ENCODE measurements at places on chromosomes 4 and X. TPM values are rescaled to one million over a fixed set of nuclear protein-coding genes. Genes with fewer than 3 reads are reported as not detected.
A peak's percentile ranks its signal among the peaks of the same experiment; 100 is the strongest.

RGN gene
- total RNA-seq: not detected

OTUD5 gene
- total RNA-seq: 40.2 TPM

FAM47A gene
- not detected for total RNA-seq

CLDN24 gene
- total RNA-seq: not detected

AFF2 gene
- total RNA-seq: 4.4 TPM

SLC38A5 gene
- 4.4 TPM for total RNA-seq

RRH gene
- total RNA-seq: not detected

SSX4B gene
- total RNA-seq: not detected

SLIT2 gene
- total RNA-seq: 2.8 TPM

COL25A1 gene
- total RNA-seq: 23.0 TPM

LRAT gene
- total RNA-seq: not detected

DNA sequence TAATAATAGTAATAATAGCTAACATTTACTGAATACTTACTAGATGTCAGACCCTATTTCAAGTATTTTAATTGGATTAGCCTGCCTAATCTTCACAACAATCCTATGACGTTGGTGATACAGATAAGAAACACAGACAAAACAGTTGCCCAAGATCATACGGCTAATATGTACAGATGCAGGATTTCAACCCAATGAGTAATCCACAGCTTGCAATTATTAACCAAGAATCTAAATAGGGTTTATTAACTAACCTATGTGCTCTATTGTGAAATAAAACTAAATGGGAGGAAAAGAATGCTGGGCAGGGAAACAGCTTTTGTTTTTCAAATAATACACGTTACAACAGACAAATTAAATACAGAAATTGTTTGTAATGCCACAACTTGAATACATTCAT lies 23.4 kb downstream of the FBXO8 start:
- no peak for DNase-seq

DNA sequence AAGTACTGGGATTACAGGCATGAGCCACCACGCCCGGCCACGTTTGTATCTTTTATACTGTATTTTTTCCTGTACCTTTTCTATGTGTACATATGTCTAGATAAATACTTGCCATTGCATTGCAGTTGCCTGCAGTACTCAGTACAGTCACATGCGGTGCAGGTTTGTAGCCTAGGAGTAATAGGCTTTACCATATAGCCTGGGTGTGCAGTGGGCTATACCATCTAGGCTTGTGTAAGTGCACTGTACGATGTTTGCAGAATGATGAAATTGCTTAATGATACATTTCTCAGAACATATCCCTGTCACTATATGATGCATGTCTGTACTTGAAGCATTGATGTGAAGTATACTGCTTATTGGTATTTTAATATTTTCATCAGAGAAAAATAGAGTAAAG lies 115.4 kb upstream of the PUDP start:
- DNase-seq: no peak

DNA sequence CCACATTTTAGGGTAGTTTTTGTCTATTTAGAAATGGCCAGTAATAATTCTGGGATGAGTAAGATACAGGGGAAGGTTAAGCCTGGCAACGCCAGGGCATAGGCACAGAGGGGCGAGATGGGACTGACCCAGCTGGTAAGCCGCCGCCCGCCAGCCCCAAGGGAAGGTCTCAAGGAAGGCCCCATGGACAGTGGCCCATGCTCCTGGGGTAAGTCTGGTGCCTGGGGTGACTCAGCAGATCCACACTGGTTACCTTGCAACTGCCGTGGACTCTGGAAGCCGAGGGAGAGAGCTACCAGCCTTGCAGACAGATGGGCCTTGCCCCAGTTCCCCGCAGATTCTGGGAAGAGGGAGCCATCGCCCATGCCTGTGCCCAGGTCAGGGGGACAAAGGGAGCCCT lies 179.4 kb downstream of the AFAP1 start:
- no peak for DNase-seq

DNA sequence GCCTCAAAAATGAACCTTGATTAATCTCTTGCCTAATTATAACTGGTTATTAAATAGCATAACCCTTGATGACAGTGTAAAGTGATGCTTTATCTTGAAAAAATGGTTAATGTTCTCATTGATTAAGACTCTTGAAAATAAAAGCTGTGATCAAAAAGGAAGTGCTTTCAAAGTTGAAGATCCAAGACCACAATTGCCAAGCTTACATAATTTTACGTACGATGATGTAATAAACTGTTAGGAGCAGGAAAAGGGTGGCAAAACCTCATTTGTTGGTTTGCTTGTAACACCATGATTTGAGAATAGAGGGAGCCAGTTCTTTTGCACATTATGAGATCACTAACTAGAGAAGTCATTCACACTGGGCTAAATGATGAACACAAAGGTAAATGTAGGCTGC lies 322.2 kb downstream of the ADGRL3 start:
- DNase-seq: no peak

- no peak for DNase-seq
These were observed 180.4 kb downstream of the AFAP1 start for GRCh38 chr4:7759216-7759615.

DNA sequence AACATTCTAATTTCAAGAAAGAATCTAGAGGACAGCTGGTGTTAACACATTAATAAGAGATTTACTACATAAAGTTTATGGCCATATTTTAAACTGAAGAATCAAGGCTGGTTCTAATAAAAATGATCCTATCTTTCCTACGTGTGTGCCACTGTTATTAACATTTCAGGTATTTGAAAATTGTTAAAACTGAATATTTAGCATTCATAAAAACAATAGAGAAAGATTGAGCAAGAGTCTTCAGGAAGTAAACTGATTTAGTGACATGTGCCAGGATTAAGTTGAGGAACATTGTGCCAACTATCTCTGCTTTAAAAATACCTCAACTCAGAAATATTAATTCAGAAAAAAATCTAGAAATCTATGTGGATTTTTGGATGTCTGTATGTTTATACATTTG lies 810.1 kb downstream of the FAT4 start:
- peak; percentile 13 for DNase-seq

- peak; percentile 31 for DNase-seq
These were observed 100.2 kb downstream of the ANAPC4 start for GRCh38 chr4:25477221-25477620.

GRCh38 chr4:79603681-79604080 lies 195.7 kb upstream of the GK2 start:
- DNase-seq: no peak

DNA sequence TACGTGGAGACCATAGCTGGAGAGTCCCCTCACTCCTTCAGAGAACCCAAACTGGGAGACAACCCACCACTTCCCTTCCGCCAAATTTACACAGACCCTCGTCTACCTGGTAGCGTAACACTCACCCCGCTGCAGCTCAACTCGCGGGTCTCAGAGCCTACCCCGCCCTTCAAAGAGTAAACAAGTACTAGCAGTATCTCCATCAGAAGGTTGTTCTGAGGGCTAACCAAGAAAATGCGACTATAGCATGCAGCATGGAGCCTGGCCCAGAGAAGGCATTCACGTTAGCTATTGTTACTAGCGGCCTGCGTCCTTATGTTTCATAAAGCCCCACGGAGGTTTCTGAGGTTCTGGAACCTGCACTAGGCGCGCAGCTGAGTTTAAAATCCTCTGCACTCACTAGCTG lies 531 bp upstream of the MANBA start:
- DNase-seq: no peak

GRCh38 chr4:110798687-110799086 lies 175.8 kb upstream of the PITX2 start:
- DNase-seq: no peak

GRCh38 chr4:181468451-181468850 lies 774.8 kb upstream of the TENM3 start:
- DNase-seq: no peak

- DNase-seq: no peak
These were observed 311.6 kb upstream of the GALNT7 start for GRCh38 chr4:172857026-172857425.

DNA sequence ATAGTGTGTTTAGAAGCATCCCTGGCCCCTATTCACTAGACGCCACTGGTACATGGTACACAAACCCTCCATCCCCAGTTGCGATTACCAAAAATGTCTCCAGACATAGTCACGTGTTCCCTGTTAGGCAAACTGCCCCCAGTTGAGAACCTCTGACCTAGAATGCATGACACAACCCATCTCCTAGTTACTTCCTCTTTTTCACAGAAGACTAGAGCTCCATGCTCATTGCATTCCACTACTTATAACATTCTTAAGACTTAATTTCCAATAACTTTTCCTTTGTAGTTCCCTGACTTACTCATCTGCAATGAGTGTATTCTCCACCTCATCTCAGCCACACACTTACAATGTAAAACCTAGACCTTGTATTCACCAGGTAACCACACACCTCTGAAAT lies 68.6 kb downstream of the PRSS12 start:
- no peak for DNase-seq

GRCh38 chr4:73864961-73865360 lies 4.2 kb upstream of the CXCL1 start:
- DNase-seq: no peak

DNA sequence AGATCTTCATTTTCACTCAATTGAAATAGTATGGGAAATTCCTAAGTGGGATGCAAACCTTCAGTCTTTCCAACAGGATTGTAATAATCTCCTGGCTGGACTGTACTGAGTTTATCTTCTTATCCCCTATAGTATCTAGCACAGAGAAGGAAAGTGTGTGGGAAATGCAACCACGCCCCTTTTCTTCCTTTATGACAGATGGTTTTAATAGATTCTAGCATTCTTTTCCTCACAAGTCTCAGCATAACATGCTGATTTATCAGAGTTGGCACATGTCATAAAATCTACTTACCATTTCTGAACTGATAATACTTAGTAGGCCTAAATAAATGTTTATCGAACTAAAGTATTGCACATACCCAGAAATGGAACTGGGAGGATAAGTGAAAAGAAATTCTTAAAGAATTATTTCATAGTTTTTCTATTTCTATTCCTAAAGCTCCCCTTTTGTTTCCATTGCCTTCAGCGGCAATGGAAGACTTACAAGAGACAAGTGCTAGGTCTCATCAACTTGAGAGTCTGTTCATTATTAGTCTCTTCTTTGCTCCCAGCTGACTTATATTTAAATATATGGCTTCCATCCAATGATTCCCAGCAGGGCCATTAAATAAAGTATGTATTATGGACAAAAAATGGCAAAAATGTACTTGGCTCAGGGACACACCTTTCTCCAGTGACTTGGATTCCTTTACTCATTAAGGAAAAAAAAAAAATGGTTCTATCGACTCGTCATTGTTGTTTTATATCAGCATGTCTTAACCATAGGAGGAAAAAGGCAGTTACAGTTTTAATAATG lies 484.5 kb downstream of the IL1RAPL1 start:
- no peak for DNase-seq

GRCh38 chrX:32408389-32408788 lies 803.0 kb downstream of the DMD start:
- DNase-seq: peak; percentile 8

DNA sequence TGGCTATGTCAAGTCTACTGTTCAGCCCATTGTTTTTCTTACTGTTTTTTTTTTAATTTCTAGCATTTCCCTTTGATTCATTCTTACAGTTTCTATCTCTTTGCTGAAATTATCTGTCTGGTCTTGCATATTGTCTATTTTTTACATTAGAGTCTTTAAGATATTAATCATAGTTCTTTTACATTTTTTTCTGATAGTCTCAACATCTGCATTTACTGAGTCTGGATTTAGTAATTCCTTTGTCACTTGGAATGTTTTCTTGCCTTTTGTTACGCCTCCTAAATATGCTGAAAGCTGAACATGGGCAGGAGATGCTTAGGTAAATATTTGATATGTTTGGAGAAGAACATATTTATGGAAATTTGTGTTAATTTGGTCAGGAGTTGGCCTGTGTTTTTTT lies 10.4 kb downstream of the JADE3 start:
- no peak for DNase-seq

DNA sequence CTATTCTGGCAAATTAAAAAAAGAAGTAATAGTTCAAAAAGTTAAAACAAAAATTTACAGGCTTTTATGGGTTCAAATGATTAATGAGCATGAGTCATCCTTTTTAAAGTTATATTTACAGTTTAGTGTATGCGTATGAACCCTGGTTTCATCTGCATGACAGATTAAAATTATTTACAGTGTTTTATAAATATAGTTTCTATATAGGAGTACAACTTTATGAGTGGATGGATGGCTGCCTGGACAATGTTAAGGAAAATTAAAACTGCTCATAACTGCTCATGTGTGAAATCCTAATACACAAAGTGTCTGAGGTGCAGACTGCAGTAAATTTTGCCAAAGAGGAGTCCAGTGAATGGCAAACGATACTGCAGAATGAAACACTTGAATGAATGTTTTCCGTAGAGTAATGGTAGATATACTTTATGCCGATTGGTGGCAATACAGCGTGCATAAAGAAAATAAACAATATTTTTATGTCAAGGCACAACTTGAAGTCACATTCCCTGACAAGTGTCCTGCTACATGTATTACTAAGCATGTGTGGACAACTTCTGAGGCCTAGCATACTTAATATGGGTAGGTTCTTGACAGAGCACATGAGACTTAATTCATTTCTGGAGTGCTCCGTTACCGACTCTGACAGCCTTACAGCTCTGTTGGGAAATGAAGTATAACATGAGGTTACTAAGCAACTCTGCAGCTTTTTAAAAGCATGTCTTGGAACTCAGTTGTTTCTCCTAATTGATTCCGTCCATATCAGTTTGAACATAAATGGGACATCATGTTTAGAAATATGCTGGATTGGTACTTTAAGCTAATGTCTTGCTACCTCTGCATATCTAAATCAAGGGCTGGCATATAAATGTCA lies 985.6 kb upstream of the PCDH7 start:
- DNase-seq: no peak

GRCh38 chr4:1381181-1381621 lies 25.0 kb downstream of the NKX1-1 start:
- no peak for DNase-seq
